ENCODE measurements at places on chromosomes 4 and X. TPM values are rescaled to one million over a fixed set of nuclear protein-coding genes. Genes with fewer than 3 reads are reported as not detected.

The IBSP gene
- not detected for total RNA-seq

DNA sequence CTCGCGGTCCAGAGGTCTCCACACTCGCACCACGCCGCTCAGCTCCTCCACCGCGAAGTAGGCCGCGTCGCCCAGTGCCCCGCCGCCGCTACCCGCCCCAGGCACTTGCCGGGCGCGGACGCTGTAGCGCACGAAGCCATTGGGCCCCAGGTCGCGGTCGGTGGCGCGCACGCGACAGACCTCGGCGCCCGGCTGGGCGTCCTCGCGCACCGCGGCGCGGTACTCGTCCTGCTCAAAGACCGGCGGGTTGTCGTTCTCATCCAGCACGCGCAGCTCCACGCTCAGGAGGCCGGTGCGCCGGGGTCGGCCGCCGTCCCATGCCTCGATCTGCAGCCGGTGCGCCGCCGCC is 1.4 kb downstream of the DCHS2 start:
- DNase-seq, result no peak

DNA sequence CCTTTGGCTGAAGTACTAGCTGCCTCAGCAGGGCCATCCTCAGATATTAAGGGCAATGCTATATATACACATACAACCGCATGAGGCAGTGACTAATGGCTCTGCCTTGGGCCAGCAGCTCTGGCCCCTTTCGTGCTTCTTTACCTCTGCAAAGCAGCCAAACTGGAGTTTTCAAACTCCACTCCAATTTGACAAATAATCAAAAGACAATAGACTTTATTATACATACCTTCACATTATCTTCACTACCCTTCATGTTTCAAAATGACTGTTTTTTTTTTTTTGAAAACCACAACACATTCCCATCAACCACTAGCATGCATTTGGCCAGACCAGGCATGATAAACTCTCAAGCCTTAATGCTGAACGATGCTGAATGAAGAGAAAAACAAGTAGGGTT is 187.7 kb downstream of the ENOX2 start:
- DNase-seq, result no peak

- no peak for DNase-seq
These were observed 25.7 kb downstream of the MAPK10 start for GRCh38 chr4:86334020-86334750.

GRCh38 chr4:123632693-123633030 is 236.1 kb downstream of the SPRY1 start:
- no peak for DNase-seq

- no peak for DNase-seq
These were observed 676.7 kb upstream of the TENM3 start for GRCh38 chr4:181566490-181566889.

DNA sequence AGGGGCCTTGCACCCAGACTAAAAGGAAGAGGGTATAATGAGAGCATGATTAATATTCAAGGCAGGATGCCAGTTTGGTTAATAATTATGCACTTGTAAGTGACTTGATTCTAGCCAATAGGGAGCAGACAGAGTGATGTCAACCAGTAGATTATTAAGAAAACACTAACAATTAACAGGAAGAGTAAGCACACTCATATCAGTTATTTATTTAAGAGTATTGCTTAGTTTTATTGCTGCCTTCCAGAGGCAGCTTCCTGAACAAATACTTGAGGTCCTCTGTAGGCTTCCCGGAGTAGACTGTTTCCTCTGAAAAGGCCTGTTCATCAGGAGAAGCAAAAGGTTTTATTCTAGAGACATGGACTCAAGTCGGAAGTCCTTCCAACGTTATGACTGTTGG is 129.1 kb upstream of the AFF2 start:
- no peak for DNase-seq

- DNase-seq, result no peak
These were observed 79.1 kb downstream of the HMX1 start for GRCh38 chr4:8792491-8792890.

The MAGEB10 gene
- total RNA-seq, result not detected

DNA sequence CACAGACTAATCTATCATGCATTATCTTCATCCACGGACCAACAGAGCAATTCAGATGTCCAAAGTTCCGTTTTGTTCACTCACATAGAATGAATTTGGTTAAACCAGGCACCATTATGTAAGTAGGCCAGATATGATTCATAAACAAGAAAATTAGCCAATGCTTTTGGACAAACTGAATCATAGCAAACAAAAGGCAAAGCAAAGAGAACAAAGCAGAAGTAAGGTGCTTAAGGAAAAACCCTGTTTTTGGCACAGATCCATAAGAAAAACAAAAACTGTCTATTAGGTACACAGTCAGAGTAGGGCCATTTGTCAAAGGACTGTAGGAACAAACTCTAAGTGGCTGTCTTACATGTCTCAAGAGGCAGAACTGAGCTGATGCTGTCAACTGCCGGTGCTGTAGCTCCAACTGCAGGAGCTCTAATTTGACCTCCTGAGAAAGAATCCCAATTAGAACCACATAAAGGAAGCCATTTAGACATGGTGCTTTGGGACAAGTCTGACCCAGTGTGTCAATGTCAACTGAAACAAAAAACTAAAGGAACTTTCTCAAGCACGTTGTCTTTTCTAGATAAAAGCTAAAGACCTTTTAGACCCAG is 146.7 kb downstream of the COL25A1 start:
- DNase-seq, result no peak
